ENCODE measurements at places on chromosomes 3 and 15. TPM values are rescaled to one million over a fixed set of nuclear protein-coding genes. Genes with fewer than 3 reads are reported as not detected.

Gene GOLGA8G
- total RNA-seq = not detected

Gene SAXO2
- total RNA-seq = 4.7 TPM

Gene ZNF80
- not detected for total RNA-seq

Gene SNURF
- 18.2 TPM for total RNA-seq

Gene INKA1
- 6.4 TPM for total RNA-seq

Gene MAN2C1
- 60.7 TPM for total RNA-seq

Gene GAP43
- 188 TPM for total RNA-seq

Gene ETV5
- total RNA-seq = 28.8 TPM

Gene COL8A1
- 3.4 TPM for total RNA-seq

Gene FBXO22
- 14.3 TPM for total RNA-seq

Gene ADAMTS9
- 20.7 TPM for total RNA-seq

Gene CSPG4
- 6.6 TPM for total RNA-seq

Gene GOLGA8R
- total RNA-seq = 0.49 TPM

Gene LTK
- under 0.01 TPM for total RNA-seq

Gene GALNT15
- 2.2 TPM for total RNA-seq

Gene SCG3
- total RNA-seq = 54.8 TPM

Gene ELL3
- total RNA-seq = 2.2 TPM

Gene TIMMDC1
- total RNA-seq = 19.4 TPM

Gene HRH1
- total RNA-seq = 1.7 TPM

Gene DLL4
- 3.4 TPM for total RNA-seq
